NCI-H1436 treated with DMSO at 0.1 percent for 48 hours (cell line): ENCODE measurements at places on chromosomes 13 and 19.

- DNase-seq = no peak
These were observed 50.0 kb upstream of the CALM3 start for GRCh38 chr19:46551164-46551563.

GRCh38 chr13:66618702-66619101, 611.4 kb downstream of the PCDH9 start:
- DNase-seq = no peak

- no peak for DNase-seq
These were observed 813 bp downstream of the ZNF296 start for GRCh38 chr19:45075301-45076028.

DNA sequence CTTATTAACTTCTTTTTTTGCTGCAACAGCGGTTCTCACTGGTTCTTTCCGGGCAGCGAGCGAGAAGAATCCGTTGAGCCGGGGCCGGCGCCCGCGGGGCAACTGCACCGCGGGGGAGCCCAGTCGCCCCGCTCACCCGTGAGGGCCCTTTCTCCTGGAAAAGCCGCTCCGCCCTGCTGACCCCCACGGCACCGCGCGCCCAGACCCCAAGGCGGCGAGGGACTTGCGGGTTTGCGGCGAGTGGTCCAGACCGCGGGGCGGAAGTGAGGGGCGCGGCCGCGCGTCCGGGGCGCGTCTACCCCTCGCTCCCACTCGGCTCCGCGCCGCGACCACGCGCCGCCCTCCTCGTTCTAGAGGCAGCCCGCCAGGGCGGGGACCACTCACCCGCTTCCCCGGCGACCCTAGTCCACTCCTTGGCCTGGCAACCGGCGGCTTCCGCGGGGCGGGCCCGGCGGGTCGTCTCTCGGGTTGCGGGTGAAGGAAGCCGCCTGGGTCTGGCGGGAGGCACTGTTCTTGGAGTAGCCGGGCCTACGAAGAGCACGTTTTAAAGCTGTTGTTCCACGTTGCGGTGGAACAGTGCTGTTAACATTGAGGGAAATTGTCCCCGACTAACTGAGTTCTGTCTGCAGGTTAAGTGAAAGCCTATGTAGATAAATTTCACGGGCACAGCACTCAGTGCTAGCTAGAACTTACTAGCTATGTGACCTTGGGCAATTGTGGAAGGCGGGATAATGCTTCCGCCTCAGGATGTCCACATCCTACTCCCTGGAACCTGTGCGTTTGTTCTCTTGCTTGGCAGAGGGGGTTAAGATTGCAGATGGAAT, at the start of gene NEK3:
Gene NEK3, minus strand, starts transcription at position 439 of the 824 bp plus-strand sequence. CDS start 3,406 bp downstream, outside the sequence.
- DNase-seq = no peak

DNA sequence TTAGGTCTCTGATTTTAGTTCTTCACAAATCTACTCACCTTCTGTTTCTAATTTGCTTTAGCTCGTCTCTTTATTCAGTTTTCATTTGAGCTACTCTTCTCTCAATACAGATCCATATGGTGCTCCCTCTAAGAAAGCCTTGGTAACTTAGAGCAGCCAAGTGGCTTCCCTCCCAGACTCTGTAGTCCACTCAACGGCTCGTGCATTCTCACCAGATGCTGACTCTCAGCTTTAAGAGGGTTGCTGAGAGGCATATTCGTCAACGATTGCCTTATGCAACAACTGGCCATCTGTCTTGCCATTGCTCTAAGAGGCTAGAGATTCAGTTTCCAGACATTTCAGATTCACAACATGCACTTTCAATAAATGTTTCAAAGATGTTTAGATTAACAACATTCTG, 785.8 kb upstream of the SLC10A2 start:
- no peak for DNase-seq

DNA sequence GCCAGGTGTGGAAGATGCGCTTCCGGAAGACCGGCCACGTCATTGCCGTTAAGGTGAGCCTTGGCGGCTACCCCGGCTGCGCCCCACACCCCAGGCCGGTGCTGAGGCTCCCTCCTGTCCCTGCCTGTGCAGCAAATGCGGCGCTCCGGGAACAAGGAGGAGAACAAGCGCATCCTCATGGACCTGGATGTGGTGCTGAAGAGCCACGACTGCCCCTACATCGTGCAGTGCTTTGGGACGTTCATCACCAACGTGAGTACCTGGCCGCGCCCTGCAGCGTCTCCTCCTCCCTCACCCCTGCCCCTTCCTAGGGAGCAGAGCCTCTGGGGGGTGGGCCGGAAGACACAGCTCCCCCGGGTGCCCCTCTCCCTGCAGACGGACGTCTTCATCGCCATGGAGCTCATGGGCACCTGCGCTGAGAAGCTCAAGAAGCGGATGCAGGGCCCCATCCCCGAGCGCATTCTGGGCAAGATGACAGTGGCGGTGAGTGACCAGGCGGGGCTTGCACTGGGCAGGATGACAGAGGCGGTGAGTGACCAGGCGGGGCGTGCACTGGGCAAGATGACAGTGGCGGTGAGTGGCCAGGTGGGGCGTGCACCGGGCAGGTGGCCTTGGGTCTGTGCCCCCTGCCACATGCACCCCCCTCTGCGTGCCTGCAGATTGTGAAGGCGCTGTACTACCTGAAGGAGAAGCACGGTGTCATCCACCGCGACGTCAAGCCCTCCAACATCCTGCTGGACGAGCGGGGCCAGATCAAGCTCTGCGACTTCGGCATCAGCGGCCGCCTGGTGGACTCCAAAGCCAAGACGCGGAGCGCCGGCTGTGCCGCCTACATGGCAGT, 4.1 kb upstream of the TGFBR3L start:
- DNase-seq = no peak

DNA sequence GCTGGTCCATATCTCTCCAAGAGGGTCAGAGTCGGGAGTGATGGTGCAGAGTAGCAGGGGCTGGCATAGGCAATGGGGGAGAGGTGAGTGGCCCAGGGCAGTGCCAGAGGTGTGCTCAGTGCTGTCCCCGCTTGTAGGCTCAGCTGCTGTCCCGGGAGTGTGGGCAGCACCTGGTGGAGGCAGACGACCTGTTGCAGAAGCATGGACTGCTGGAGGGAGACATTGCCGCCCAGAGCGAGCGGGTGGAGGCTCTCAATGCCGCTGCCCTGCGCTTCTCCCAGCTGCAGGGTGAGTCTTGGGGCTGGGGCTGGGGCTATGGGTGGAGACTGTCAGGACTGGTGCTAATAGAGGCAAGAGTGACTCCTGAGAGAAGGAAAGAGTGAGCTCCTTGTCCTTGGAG, 39.3 kb downstream of the SPTBN4 start:
- DNase-seq = no peak

DNA sequence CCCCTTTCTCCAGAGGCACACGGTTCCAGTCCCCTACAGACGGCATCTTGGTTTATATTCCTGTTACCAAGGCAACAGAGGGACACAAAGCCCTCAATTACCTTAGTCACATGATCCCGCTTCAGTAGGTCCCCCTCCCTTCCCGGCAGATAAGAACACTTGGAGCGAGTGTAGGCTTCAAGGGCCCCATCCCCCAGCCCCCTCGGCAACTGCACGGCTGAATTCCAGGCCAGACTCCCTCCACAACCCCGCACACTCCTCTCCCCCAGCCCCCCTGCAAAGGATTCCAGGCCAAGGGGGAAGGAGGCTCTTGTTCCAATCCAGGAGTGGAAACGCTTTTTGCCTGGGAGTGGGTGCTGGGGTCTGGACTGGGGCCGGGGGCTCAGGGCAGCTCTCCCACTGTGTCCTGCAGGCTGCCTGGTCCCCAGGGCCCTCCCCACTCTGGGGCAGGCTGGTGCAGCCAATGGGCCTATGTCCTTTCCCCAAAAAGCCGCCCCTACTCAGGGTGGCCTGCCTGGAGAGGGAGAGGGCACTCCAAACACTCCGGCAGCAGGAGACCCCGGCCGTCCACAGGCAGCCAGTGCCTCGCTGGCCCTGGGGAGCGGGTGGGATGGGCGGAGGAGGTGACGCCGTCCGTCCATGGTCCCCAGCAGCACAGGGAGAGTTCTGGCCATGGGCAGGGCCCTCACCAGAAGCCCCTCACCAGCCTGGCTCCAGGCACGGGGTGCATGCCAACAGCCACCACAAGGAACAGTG, 62.6 kb downstream of the MLLT1 start:
- DNase-seq = no peak

DNA sequence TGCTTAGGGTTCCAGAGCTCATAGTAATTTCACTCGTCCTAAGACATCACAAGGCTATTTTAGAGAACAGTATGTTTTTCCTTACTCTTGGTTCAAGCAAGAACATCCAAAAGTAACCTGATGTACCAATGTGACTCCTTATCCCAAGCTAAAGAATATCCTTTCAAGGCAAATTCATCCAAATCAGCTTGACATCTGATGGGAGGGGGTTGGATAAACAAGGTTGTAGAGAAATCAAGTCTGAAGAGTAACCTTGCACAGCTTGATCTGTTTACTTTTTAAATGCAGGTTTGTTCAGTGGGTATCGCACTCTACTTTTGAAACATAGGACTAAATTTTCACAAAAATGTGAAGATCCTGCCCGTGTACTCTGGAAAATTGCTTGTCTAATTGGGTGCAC, 201.2 kb downstream of the GGACT start:
- no peak for DNase-seq

DNA sequence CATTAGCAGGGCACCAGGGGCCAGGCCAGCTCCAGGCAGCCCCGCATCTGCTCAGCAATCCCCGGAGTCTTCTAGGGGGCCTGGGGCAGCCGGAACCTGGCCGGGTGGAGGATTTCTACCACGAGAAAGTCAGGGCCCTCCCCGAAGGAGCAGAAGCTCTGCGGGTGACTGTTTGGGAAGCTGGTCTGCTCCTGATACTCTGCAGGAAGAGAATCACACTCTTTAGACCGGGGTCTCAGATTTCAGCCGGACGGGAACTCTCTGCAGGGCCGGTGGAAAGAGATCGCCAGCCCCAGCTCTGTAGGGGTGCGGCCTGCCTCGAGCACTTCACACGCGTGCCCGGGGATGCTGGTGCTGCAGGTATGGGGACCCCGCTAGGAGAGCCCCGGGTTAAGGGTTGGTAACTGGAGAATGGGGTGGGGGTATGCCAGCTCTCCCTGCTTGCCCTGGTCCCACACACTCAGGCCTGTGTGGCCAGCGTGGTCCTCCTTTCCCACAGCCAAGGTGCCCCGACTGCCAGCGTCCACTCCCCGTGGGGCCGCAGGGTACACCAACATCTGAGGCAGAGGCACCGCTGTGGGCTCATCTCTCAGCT, 20.1 kb downstream of the RASA3 start:
- DNase-seq = no peak

GRCh38 chr13:94030415-94031119, 448.9 kb downstream of the DCT start:
- peak; percentile 63 for DNase-seq

DNA sequence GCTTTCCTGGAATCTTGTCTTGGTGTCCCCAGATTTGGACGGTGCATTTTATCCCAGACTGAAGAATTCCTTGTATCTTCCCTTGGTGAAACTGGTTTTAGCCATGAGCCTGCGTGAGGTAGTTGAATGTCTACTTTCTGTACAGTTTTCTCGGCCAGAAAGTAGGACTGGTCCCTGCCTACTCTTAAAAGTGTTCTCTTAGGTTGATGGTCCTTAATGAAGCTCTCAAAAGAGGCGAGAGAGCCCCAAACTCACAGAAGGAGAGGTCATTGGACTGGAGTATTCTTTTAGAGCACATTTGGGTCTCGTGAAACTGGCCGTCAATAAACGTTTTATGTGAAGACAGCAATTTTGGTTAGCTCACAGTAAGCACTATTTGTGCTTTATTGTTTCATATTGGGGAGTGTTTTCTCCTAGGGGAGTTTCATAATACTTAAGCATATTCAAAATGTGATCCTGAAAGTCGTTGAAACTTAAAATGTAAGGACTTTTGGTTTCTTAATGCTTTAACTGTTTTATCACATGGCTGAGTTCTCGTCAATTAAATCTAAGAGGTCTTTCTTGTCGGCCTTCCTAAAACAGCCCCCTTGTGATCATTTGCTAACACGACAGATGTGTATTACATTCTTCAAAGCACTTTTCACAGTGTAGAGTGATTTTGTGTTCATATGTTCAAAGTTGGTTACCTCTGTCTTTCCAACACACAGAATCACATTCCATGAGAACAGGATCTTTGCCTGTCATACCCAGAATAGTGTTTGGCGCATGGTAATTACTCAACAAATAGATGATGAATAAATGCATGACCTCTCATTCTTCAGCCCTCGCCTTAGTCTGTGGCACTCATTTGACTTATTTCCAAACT, 889 bp downstream of the GTF2F2 start:
- no peak for DNase-seq

DNA sequence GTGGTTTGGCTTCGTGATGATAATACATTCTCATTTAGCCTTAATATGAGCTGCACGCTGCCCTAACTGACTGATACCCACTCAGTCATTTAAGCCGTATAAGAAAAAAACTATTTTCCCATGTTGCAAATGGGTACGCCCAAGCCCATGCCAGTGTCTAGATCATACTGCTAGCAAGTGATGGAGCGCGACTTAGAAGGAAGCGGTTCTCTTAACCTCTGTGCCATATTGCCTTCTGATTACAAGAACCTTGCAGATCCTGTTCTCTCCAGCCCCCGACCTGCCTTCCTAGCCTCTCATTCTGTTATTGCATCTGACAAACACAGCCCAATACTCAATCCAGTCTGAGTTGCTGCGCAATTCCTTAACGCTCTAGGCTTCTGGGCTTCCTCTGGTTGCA, 603 bp downstream of the GPALPP1 start:
- DNase-seq = no peak

- DNase-seq = no peak
These were observed 344 bp downstream of the NHLRC3 start for GRCh38 chr13:39038569-39039030.

- DNase-seq = peak; percentile 92
These were observed 638.8 kb upstream of the SLITRK6 start for GRCh38 chr13:86438034-86438433.

DNA sequence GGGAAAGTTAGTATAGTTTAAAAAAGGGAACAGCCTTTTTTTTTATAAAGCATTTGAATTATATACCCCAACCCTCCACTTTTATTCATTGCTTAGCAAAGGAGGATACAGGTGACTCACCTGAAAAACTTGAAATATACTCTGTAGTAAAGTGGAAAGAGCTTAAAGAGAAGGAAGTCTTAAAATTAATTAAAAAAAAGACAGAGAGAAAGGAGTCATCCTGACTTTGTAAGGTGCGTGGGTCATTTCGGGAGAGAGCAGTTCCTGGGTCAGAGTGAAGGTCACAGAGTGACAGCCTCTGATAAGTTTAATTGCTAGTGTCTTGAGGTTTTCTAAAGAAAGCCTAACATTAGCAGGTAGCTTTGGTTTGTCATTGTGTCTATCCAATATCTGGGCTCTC, 310.3 kb downstream of the KLF5 start:
- DNase-seq = no peak

GRCh38 chr13:73142071-73142470, 83.3 kb downstream of the KLF5 start:
- no peak for DNase-seq

- DNase-seq = no peak
These were observed 92.1 kb downstream of the ATP11A start for GRCh38 chr13:112781881-112782361.

GRCh38 chr13:113862931-113863523, 849 bp downstream of the GAS6 start:
- DNase-seq = no peak

- no peak for DNase-seq
These were observed 189.1 kb upstream of the UBL3 start for GRCh38 chr13:30039511-30039911.

- no peak for DNase-seq
These were observed 574 bp upstream of the GPX4 start for GRCh38 chr19:1103132-1103707.

GRCh38 chr13:93745884-93746283, 519.3 kb downstream of the GPC6 start:
- no peak for DNase-seq

- no peak for DNase-seq
These were observed 22.3 kb upstream of the TNFSF11 start for GRCh38 chr13:42551611-42552010.
